ENCODE measurements at places on chromosomes 2 and 18. TPM values are rescaled to one million over a fixed set of nuclear protein-coding genes. Genes with fewer than 3 reads are reported as not detected.

DNA sequence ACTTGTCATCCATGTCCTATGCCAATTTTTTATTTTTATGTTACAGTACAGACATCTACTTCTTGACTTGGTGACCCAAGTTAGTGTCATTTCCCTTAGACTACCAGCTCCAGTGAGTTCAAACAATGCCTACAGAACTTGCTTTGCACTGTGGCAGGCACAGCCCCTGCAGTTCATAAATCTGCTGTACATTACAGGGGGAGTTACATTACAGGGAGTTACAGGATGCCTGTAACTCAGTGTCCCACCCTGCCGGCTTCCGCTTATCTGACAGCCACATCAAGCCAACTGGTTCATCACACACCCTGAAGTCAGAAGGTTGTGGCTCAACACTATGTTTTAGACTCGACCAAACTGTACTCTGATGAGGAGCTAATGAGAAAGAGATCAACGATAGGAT lies 7.8 kb upstream of the NPAS2 start:
- H3K36me3 ChIP-seq: no peaks in the 10 kb centered on the region
- DNase-seq: peak; percentile 9

- H3K27ac ChIP-seq: no peak overlapping the region
- H3K36me3 ChIP-seq: no peaks in the 10 kb centered on the region
- no peaks in the 10 kb centered on the region for H3K27me3 ChIP-seq
- no peak overlapping the region for H3K4me3 ChIP-seq
These were observed 495.8 kb upstream of the ACVR2A start for GRCh38 chr2:147348931-147349555.

GRCh38 chr18:46411191-46411828 lies 245.7 kb downstream of the LOXHD1 start:
- H3K27ac ChIP-seq: no peak overlapping the region
- no peak overlapping the region for H3K4me3 ChIP-seq
- peaks cover 70% of the 10 kb centered on the region for H3K4me1 ChIP-seq
- no peak for DNase-seq
- no peaks in the 10 kb centered on the region for H3K27me3 ChIP-seq

DNA sequence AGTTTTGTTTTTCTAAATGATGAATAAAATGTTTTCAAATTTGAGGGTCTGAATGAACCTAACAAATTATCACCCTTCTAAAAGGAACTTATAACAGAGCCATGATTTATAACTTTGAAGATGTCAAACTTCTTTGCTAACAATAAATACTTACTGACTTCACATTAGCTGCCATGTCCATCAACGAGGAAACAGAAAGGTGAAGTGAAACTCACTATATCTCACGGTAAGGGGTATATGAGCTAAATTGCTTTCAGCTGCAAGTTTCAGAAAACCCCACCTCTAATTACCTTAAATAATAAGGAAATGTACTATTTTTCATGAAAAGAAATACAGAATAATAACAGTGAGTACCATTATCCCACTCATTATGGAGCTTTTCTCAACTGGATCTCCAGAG lies 350.8 kb upstream of the NT5C1B start:
- no peaks in the 10 kb centered on the region for H3K27me3 ChIP-seq
- no peaks in the 10 kb centered on the region for H3K4me1 ChIP-seq
- H3K4me3 ChIP-seq: no peak overlapping the region
- DNase-seq: no peak
- H3K27ac ChIP-seq: no peak overlapping the region

CRYGC gene
- total RNA-seq: not detected

NDC80 gene
- total RNA-seq: 69.6 TPM

EVX2 gene
- not detected for total RNA-seq

DSEL gene
- 5.7 TPM for total RNA-seq

ANKRD30B gene
- not detected for total RNA-seq

DNA sequence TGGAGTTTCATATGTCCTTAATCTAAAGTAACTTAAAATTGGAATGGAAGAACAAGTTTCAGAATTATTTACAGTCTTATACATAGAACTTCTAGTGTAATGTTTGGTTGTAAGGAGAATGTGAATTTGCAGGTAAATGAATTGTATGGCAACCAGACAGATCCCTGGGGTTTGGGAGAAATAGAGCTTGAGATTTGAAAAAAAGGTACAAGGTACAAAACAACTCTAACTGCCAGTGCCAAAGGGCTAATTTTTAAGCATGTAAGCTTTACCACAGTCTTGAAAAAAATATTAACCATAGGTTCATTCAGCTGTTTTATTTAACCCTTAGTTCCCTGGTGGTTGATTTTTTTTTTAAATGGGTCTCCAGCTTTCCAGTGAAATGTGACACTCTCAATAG lies 103.3 kb downstream of the ICA1L start:
- no peaks in the 10 kb centered on the region for H3K27me3 ChIP-seq
- H3K27ac ChIP-seq: no peak overlapping the region
- no peak overlapping the region for H3K4me3 ChIP-seq
- no peaks in the 10 kb centered on the region for H3K36me3 ChIP-seq
- DNase-seq: no peak

DNA sequence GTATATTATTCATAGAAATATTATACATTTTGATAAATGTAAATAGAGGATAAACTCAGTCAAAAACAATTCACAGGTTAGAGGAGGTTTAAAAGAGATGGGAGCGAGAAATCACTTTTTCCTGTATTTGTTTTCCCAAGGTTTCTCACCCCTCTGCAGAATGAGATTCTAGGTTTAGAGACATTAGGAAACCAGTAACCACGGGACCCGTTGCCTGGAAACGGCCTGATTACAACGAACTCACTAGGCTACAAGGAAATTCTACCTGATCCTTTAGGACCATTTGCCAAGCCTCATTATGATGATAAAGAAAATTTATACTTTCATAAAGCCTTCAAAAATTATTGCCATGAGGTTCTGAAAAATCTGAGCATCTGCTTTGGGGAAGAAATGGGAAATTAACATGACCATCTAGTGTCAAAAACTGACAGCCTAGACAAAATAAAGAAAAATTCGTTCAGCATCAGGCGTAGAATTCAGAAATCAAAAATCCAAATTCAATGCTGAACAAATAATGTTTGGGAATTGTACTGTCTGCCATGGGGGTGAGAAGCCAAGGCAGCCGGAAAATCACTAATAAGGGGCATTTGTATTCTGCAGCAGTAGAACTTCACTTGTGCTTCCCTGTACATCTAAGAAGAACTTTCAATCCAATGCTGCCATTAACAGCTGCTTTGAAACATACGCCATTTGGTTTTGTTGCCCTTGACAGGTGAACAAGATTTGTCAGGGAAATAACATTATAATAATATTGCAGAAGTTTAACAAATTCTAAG lies 262.3 kb downstream of the NRXN1 start:
- no peak for DNase-seq
- no peaks in the 10 kb centered on the region for H3K4me1 ChIP-seq
- H3K36me3 ChIP-seq: no peaks in the 10 kb centered on the region
- H3K27ac ChIP-seq: no peak overlapping the region

GRCh38 chr2:239548451-239548871 lies 147.6 kb upstream of the HDAC4 start:
- peaks cover 28% of the 10 kb centered on the region for H3K27me3 ChIP-seq
- no peaks in the 10 kb centered on the region for H3K4me1 ChIP-seq
- no peak overlapping the region for H3K4me3 ChIP-seq
- H3K27ac ChIP-seq: no peak overlapping the region

GRCh38 chr2:203891474-203891873 lies 23.9 kb downstream of the CTLA4 start:
- no peak overlapping the region for H3K4me3 ChIP-seq
- DNase-seq: no peak
- H3K36me3 ChIP-seq: no peaks in the 10 kb centered on the region
- H3K27ac ChIP-seq: no peak overlapping the region
- H3K27me3 ChIP-seq: no peaks in the 10 kb centered on the region
- H3K4me1 ChIP-seq: no peaks in the 10 kb centered on the region

DNA sequence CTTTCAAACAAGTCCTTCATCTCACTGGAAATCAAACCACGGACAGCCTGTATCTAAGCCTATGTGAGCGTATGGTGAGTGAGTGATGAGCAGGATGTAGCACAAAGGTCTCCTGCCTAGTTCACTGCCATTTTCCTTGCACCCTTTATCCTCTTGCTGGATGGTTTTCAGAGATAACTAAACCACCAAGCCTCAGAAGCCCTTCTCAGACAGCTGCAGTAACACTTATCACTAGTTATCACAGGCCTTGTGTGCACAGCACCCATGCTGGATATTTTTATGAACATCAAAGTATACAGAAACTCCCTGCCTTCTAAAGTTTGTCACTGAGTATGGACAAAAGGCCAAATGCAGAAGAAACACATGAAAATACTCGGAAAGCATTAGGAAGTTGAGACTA lies 69.5 kb downstream of the C1D start:
- no peak for DNase-seq
- H3K4me1 ChIP-seq: peaks cover 15% of the 10 kb centered on the region
- no peaks in the 10 kb centered on the region for H3K27me3 ChIP-seq

DNA sequence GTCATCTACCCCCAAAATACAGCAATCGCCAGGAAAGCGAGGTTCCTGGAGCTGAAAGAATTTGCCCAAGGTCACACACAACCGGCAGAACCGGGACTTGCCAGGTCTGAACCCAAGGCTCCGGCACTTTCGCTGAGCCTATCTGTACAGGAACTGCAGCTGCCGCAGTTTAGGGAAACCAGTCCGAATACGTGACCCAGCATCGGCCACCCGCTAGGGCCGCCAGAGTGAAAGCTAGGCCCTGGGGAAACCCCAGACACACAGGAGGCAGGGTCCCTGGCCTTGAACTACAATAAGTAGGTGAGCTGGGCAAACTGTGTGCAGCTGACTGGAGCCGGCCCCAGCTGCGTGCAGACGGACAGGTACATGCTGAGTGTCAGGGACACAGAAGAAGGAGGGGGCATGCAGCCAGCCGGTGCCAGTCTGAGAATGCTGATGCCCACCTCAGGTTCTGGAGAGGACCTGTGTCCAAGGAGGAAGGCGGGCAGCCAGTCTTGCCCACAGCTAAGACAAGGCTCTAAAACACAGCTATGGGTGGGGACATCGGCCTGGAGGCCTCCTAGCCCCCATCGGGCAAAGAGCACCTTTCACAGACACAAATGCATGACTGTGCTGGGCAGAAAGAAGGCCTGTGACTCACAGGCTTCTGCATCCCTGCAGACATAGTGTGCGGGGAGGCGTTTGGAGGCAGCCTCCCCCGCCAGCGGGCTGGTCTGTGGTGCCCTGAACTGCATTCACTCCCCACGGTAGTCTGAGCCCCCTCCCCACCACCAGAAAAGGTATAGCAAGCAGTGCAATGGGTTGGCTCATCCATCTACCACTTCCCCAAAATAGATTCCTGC lies 107.4 kb upstream of the ID2 start:
- H3K36me3 ChIP-seq: no peaks in the 10 kb centered on the region
- no peak overlapping the region for H3K4me3 ChIP-seq
- DNase-seq: no peak
- peaks cover 31% of the 10 kb centered on the region for H3K4me1 ChIP-seq
- no peak overlapping the region for H3K27ac ChIP-seq

GRCh38 chr2:75561566-75562512 lies 1.1 kb upstream of the EVA1A start:
- peak overlapping the region; percentile 80 for H3K4me3 ChIP-seq
- peak overlapping the region; percentile 94 for H3K27ac ChIP-seq
- peaks cover 39% of the 10 kb centered on the region for H3K36me3 ChIP-seq
- DNase-seq: no peak

ANO7 gene
- total RNA-seq: 1.7 TPM

GRCh38 chr2:215535125-215535668 lies 99.3 kb upstream of the FN1 start:
- no peak overlapping the region for H3K27ac ChIP-seq
- DNase-seq: no peak
- H3K27me3 ChIP-seq: no peaks in the 10 kb centered on the region
- no peak overlapping the region for H3K4me3 ChIP-seq
- H3K4me1 ChIP-seq: peaks cover 43% of the 10 kb centered on the region
- no peaks in the 10 kb centered on the region for H3K36me3 ChIP-seq
